Activated CD4-positive, alpha-beta T cell treated with anti-CD3 and anti-CD28 coated beads, Interleukin-2, amount 50 U/mL, for 1 hour (primary cell): ENCODE measurements at places on chromosomes 4 and X.

DNA sequence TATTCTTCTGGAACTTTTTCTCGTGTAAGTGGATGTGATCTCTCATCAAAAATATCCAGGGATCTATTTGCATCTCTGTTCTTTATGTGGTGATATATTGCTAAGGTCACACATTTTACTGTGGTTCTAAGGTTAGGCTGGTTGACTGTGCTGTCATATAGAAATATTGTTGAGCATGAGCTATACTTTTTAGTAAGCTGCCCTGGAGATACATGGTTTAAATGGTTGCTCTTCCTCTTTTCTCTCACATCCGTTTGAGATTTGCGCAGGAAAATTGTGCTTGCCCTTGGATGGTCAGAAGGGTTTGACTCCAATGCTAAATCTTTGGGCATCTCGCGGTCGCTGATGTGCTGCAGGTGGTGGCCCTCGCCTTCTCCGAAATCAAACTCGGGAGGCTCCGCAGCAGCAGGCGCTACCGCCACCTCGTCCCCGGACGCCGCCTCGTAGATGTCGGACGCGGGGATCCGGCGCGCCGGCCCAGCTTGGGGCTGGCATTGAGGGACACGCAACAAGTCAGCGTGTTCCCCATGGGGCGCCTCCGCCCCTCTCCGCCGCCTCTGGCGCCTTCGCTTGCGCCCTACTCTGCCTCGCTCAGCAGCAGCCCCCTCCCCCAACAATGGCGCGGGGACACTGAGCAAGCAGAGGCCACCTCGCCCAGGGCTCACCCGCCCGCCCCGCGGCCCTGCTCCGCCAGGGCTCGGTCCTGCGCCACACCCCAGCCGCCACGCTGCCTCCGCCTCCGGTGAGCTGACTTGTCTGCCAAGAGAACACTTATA, 154.5 kb downstream of the MSN start:
- DNase-seq, result peak; percentile 29

- DNase-seq, result no peak
Measured at GRCh38 chr4:155529716-155530115, 136.9 kb upstream of the GUCY1A1 start.

DNA sequence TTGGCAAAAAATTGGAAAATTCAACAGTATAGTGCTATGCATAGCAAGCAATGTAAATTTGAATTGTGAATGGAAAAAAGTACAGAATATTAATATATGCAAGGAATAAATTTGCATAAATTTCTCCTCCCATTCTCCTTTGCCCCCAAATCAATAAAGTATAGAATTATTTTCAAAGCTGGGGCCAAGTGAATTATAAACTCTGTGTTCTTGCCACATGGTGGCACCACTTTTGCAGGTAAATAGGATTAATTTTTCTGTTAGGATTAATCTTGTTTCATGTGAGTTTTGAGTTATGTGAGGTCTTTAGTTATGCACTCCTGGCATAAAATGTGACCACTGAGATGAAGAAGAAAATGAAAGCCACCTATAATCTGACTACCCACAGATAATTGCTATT, 19.9 kb downstream of the COPS4 start:
- no peak for DNase-seq

DNA sequence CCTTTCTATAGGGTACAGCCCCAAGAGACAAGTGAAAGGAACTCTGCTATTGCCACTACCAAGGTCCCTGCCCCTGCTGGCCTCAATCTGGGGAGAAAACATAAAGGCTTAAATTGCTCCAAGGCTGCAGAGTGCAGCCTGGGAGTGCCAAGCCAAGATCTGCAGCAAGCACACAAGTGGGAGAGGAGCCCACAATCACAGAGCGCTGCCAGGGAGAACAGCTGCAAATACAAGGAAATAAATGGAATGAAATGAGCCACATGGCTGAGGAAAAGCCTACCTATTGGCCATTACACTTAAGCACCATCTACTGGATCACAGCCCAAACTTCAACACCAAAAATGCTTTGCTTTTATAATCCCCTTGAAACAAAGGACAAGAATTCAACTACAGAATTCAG, 582.4 kb downstream of the FAM133A start:
- no peak for DNase-seq

DNA sequence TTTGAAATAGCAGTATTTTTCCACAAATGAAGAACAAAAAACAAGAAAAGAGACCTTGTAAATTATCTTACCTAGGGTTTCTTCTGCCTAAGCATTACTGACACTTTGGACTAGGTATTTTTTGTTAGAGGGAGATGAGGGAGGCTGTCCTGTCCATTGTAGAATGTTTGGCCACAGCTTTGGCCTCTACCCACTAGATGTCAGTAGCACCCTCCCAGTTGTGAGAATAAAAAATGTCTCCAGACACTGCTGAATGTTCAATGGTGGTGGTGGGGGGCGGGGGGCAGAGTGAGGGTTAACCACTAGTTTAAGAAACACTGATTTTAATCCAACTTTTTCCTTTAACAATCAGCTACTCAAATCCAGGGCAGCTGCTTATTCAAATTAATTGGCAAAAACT, 25.8 kb downstream of the OTUD4 start:
- no peak for DNase-seq

- no peak for DNase-seq
Measured at GRCh38 chr4:4914059-4914820, 54.8 kb downstream of the MSX1 start.

DNA sequence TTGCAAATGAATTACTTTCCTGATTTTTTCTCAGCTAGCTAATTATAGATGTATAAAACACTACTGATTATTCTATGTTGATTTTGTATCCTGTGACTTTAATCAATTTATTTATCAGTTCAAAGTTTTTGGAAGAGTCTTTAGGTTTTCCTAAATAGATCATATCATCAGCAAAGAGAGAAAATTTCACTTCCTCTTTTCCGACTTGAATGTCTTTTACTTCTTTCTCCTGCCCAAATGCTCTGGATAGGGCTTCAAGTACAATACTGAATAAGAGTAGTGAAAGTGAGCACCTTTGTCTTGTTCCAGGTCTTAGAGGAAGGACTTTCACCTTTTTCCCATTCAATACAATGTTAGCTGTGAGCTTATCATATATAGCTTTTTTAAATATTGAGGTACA, 417.9 kb downstream of the PDGFC start:
- no peak for DNase-seq

- DNase-seq, result no peak
Measured at GRCh38 chrX:135476378-135476777, 44.1 kb upstream of the INTS6L start.

GRCh38 chr4:82652062-82652461, 90.3 kb upstream of the TMEM150C start:
- DNase-seq, result no peak

DNA sequence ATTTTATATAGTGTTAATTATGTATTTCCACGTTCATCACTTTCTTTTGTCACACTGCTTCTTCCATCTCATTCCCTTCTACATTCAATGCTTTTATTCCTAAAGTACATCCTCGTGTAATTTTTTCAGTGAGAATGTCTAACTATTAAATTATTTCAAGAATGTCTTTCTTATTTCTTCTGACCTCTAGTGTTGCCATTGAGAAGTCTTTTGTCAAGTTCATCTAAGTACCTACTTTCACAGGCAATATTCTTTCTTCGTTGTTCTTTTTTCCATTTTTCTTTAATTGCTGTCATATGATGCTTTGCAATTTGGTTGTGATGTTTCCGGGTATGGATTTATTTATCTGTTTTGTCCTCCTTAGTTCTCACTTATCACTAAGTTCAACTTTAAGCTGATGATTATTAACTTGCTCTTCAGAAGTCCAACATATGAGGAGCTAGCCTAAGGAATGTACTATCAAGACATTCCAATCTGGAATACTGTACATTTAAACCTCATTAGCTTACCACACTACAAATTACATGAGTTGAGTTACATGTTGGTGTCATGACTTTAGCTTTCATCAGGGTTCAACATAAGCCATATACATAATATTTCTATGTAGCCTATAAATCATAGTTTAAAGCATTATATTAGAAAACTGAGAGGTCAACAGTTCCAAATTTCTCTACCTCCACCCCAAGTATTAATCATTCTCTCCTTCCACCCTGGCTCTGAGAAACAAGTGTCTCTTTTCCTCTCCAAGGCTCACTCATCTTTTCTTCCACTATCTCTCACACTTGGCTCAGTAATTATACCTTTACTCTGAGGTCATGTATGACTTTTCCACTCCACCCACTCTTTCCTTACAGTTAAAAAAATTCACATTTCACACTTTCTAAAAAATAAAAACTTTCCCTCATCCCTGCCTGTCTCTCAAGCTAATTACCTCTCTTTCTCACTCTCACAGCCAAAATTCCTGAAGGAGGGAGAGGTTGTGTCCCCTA, 81.5 kb downstream of the COX18 start:
- DNase-seq, result no peak
